Stimulated activated memory B cell treated with anti-CD40 and anti-IgM and Interleukin-4, amounts not matched to agents 10 μg/mL and 1 μg/mL and 100 μg/mL, for 72 hours (primary cell): ENCODE measurements at places on chromosomes 11 and 22.

DNA sequence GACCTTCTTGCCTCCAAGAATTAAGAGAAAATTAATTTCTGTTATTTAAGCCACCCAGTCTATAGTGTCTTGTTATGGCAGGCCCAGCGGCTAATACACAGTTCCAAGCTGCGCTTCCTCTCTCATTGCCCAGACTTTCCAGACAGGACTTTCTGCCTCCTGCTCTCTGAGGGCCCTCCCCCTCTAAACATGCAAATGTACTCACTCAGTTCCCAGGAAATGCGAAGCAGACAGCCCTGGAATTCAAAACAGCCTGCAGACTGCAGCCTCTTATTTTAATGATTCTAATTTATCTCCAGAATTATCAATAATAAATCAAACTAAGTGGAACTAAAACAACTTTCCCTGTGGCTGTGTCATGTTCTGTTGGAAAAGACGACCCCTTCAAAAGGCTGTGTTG, 115.5 kb upstream of the ISX start:
- ATAC-seq = no peak

DNA sequence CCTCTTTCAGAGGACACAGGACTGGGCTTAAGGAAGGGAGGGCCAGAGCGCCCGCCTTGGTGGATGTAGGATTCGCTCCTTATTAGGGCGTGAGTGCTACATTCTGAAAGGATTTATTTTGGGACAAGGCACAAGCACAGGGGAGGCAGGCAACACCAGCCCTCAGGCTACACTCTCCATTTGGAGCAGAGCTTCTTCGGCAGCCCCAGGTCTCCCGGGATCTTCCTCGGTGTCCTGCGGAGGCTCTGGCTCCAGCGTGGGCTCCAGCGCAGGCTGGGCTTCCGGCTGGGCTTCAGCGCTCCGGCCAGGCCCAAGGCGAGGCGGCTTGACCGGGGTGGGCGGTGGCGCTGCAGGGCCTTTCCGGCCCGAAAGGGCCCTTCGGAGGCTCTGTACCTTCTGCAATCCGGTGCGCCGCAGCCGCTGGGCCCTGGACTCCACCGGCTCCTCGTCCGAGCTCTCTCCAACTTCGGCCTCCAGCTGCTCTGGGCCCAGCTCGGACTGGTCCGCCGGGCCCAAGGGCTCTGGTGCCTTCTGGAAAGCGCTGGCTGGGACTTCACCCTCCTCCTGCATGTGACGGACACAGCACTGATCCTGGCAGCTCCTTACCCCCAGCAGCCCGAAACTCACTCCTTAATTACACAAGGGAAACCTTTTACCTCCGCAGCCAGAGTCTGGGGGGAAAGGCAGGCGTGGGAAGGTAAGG, 1.1 kb downstream of the CAVIN3 start:
- no peak for ATAC-seq

GRCh38 chr22:16975155-16975885, 32.7 kb downstream of the GAB4 start:
- ATAC-seq = no peak

GRCh38 chr11:62909107-62909894, 11.9 kb downstream of the CHRM1 start:
- ATAC-seq = no peak
